Heart left ventricle (tissue), 16 donors: ENCODE measurements at places on chromosomes 5 and 9.

DNA sequence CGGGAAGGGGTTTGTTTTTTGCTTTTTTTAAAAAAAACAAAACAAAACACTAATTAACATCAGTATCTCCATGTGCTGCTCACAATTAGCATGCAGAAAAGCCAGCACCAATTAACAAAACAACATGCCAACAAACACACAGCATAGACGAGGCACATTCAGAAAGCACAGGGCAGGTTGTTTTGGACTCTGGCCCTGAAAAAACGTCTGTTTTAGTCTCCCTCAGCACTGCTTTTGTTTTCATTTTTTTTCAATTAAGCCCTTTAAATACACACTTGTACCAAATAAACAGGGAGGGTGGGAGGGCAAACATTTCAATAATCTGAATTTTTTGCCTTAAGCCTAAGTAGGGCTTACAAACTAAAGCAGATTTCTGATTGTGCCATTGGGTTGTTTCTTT is 309.6 kb downstream of the DTWD2 start:
- DNase-seq = no peak

GRCh38 chr9:97704851-97705250 is 7.7 kb upstream of the XPA start:
- DNase-seq = no peak

DNA sequence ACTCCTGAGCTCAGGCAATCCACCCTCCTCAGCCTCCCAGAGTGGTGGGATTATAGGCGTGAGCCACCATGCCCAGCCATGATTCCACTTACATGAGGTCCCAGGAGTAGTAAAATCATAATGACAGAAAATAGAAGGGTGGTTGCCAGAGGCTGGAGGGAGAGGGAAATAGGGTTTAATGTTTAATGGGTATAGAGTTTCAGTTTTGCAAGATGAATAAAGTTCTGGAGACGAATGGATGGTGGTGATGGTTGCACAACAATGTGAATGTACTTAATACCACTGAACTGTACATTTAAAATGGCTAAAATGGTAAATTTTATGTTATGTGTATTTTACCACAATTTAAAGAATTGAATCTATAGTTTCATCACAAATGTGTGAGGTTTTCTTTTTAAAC is 146.5 kb upstream of the ABCA1 start:
- no peak for DNase-seq

- no peak for DNase-seq
Observed at GRCh38 chr5:154049636-154050035, 10.9 kb downstream of the MFAP3 start.

DNA sequence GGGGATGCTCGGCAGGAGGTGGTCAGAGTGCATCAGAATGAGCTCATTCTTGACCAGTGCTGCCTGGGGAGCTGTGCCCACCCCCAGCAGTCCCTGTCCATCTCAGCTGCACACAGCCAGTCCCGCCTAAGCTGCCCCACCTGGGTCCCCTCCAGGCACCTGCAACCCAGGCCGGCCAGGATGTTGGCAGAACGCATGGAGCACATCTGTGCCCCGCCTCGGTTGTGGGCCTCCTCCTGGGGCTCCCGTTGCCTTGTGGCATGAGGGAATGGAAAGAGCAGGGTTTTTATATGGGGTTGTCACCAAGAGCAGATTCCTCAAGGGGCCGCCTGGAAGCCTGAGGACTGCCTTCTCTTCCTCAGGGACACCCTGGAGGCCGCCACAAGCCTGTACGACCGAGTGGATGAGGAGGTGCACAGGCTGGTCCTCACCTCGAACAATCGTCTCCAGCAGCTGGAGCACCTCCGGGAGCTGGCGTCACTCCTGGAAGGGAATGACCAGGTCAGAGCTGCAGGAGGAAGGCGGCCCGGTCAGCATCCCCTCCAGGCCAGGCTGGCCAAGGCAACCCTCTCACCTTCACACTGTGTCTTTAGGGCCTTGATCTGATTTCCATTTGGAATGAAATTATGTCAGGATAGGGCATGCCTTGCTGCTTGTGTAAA is 34.8 kb upstream of the LRRC14B start:
- no peak for DNase-seq

GRCh38 chr5:142821034-142821732 is 51.0 kb downstream of the ARHGAP26 start:
- DNase-seq = no peak

GRCh38 chr5:2270467-2270866 is 387.7 kb upstream of the IRX4 start:
- no peak for DNase-seq

- DNase-seq = no peak
Observed at GRCh38 chr9:27675354-27675753, 102.1 kb upstream of the C9orf72 start.

GRCh38 chr5:82849885-82850284 is 227.3 kb downstream of the TMEM167A start:
- no peak for DNase-seq
